Activated naive CD4-positive, alpha-beta T cell treated with anti-CD3 and anti-CD28 coated beads for 36 hours (primary cell): ENCODE measurements at places on chromosomes 1 and 21.

DNA sequence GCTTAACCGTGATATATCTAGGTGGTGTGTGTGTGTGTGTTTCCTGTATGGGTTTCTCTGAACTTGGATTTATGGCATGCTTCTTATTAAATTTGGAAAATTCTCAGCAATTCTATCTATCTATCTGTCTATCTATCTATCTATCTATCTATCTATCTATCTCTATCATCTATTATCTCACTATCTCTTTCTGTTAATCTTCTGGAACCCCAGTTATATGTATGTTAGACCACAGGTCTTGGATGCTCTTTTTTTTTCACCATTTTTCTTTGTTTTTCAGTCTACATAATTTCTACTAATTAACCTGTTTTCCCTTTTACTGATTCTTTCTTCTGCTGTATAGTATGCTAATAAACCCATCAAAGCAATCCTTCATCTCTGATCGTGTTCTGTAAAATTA, 538.0 kb downstream of the PTPRU start:
- no peak for DNase-seq

DNA sequence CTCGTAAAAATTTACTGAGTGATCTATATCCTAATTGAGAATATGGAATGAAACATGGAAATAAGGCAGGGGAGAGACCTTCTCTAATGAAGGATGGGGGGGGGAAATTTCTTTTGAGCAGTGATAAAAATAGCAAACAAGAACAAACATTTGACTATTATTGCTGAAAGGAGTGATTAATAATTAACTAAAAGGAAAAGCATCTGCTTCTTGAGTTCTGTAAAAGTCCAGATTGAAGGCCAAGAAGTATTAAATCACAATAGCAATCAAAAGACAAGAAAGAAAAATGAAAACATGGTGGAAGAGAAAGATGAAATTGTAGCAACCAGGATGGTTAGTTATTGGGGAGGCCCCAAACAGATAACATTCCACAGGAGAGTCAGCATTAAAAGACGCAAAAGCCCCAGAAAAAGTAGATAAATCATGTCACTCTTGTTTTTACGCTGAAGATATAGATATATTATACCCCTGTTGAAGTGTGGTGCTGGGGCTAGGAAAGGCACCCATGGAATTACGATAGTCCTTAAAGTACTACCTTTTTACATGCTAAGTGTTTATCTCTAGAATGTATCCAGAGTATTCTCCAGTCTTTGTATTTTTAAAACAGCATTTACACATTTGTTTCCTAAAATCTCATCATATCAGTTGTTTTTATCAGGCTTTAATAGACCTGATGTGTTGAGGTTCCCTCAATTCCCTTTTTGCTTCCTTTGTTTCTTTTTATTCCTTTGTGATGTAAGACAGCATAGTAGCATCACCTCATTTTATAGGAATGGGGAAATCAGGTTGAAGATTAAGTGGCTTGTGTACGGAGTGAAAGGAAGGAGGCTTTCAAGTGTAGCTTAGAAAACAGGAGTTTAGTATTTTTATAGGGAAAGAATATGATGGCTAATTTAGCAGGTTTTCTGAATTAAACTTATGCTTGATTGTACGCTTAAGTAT, 28.9 kb downstream of the DISP1 start:
- no peak for DNase-seq

GRCh38 chr1:3564921-3565831, 46.1 kb downstream of the MEGF6 start:
- DNase-seq: peak; percentile 31

- no peak for DNase-seq
Observed at GRCh38 chr1:8580566-8580965, 236.9 kb downstream of the RERE start.

- DNase-seq: no peak
Observed at GRCh38 chr1:178530502-178530901, 17.6 kb downstream of the TEX35 start.

GRCh38 chr1:64073705-64074104, 129.7 kb upstream of the UBE2U start:
- no peak for DNase-seq

DNA sequence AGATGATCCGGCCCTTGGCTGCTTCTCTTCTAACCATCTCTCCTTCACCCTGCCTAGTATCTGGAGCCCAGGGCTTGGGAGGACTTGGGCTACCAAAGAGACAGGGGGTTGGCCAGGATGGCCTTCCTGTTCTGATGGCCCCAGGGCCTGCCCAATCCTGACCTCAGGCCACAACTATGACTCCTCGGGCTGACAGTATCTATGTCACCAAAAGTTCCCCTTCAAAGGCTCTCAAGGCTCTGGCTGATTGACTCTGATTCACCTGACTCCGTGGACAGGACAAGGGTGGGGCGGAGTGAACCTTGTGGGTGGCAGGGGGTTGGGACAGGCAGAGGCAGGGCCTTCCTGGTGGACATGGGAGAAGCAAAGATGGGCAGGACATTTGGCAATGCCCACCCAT, 12.7 kb downstream of the MEF2D start:
- DNase-seq: peak; percentile 69

GRCh38 chr21:43767984-43768867, 7.9 kb downstream of the CSTB start:
- DNase-seq: no peak

DNA sequence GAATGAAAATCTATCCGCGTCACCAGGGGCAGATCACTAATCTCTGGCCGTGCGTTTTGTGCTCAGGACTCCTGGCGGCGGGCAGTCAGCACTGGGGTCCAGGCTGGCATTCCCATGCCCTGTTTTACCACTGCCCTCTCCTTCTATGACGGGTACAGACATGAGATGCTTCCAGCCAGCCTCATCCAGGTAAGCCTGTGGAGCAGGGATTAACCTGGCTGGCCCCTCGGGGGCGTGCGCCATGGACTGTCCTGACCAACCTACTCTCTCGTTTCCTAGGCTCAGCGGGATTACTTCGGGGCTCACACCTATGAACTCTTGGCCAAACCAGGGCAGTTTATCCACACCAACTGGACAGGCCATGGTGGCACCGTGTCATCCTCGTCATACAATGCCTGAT, 10.9 kb upstream of the CENPS start:
- no peak for DNase-seq

- DNase-seq: no peak
Observed at GRCh38 chr1:235045034-235045690, 83.5 kb downstream of the TOMM20 start.

- no peak for DNase-seq
Observed at GRCh38 chr21:21137986-21138385, 139.8 kb downstream of the NCAM2 start.

DNA sequence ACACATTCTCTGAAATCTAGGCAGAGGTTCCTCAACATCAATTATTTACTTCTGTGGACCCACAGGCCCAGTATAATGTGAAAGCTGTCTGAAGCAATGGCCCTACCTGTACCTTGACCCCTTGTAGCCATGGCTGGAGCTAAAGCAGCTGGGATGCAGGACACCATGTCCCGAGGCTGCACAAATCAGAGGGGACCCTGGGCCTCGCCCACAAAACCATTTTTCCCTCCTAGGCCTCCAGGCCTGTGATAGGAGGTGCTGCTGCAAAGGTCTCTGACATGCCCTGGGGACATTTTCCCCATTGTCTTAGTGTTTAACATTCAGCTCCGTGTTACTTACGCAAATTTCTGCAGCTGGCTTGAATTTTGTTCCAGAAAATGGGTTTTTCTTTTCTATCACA, 110.5 kb downstream of the BRINP3 start:
- no peak for DNase-seq

DNA sequence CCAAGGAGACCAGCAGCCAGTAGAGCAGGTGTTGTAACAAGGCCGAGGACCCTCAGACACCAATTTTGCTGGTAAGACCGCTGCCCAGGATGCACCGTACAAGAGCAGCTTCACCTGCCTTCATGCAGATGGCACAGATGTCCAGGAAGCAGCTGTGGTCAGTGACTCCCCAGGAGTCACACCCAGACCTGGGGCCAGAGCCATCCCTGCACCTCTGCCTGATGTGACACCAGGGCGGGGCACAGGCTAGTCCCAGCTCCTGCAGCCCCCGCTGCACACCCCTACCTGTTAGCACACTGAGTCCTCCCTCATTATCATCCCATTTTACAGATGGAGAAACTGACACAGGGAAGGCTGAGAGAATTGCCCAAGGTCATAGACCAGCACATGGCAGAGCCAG, 16.3 kb upstream of the KCNAB2 start:
- DNase-seq: no peak

DNA sequence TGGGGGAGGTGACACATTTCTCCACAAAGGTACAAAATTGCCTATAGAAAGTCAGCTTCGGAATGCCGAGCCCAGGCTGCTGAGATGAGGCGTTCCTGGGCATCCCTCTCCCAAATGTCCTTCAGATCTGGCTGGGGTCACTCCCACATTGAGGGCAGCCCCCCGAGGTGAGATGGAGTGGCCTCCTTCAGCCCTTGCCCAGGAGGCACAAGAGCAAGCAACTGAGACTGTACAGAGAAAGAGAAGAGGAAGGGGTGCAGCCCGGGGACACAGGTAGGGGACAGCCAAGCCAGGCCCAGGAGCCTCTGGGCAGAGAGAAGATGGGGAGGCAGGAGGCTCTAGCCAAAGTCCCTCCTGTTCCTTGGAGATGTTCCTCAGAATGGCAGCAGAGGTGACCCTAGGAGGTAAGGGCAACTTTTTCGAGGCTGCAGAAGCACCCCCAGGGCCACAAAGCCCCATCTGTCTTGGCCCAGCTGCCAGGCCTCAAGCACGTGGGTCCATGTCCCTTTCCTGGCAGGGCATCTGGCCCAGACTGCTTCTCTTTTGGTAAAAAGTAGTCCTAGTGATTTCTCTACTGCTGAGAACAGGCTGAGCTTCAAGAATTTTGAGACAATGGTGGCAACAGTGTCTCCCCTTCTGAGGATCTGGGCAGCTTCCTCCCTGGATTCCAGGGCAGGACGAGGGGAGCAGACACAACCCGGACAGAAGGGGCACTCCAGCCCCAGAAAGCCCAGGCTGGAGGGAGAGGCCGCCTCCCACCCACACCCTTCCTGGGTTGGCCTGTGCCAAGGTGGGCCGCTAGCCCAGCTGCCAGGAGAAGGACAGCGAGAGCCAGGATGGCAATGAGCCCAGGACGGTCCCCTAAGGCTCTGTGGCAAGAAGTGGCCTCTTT, 68.0 kb downstream of the LRRN2 start:
- DNase-seq: no peak

DNA sequence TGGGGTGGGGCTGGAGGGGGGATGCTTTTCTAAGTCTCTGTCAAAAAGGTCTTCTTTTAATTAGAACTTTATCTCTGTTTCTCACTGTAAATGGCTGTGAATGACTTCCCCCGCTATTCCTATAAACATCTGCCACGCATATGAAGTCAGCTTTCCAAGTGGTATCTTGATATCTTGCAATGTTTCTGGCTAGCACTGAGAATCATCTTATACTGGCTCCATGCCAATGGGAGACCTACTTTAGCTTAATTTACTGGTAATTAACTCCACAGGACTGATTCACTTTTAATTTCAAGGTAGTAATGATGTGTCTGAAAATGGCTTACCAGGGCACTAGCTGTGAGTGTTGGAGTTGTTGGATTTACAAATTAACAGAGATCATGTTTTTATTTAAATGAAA, 4.3 kb downstream of the GPR88 start:
- DNase-seq: no peak

- DNase-seq: no peak
Observed at GRCh38 chr1:214632091-214632490, 29.1 kb downstream of the CENPF start.

GRCh38 chr1:118905196-118905595, 82.9 kb downstream of the TBX15 start:
- DNase-seq: no peak

GRCh38 chr1:6163973-6164617, 16.0 kb downstream of the CHD5 start:
- no peak for DNase-seq

GRCh38 chr1:218317061-218317460, 28.1 kb upstream of the TGFB2 start:
- DNase-seq: no peak

- no peak for DNase-seq
Observed at GRCh38 chr1:100989306-100990077, 36.1 kb downstream of the DPH5 start.

- no peak for DNase-seq
Observed at GRCh38 chr21:32802954-32803353, 31.4 kb upstream of the PAXBP1 start.

GRCh38 chr1:22800629-22801028, 90.0 kb downstream of the EPHB2 start:
- no peak for DNase-seq

DNA sequence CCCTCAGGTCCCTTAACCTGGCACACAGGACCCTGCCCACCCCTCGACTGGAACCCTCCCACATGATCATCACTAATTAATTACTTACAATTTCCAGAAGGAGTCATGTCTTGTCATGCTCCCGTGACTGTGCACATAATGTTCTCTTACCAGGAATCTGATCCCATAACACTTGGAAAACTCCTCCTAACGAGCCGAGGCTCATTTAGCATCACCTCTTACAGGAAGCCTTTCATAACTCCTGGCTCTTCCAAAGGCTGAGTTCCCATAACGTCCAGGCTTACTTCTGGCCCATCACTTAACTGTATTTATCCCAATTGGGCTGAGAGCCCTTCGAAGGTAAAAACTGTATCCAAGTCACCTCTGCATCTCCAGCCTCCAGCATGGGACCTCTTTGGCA, 147.9 kb upstream of the JUN start:
- DNase-seq: no peak

GRCh38 chr1:15354580-15354965, 55.1 kb upstream of the EFHD2 start:
- DNase-seq: no peak

DNA sequence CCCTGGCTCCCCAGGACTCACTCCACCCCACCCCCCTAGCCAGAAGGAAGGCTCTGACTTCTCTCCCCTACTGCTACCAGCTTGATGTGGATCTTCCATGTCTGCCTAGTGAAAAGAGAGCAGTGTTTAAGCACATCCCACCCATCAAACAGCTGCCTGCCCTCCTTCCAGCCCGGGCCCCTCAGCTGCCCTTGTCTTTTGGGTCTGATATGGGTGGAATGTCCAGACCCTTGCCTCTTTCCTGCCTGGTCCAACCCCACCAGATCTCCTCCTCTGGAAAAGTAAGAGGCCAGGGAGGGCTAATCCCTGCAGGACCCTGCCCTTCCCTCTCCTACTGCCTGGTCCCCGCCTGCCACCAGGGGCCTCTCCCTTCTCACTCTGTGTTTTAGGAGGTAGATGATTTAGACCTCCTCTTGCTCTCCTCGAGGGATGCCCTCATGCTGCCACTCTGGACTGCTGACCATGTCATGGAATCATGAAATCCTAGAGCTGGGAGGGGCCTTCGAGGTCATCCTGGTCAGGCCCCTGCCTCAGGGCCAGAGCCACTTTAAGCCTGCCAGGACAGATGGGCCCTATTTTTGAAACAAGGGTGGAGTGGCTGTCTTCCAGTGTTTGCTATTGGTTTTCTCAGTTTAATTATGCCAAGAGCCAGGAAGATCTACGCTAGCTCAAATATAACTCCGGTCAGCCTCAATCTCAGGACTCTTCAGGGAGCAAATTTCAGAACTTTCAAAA, 15.8 kb upstream of the HSPG2 start:
- no peak for DNase-seq
